Smooth muscle cell of bladder (primary cell): ENCODE measurements at places on chromosomes 11 and 22. TPM values are rescaled to one million over a fixed set of nuclear protein-coding genes. Genes with fewer than 3 reads are reported as not detected.

RBMXL2 gene
- total RNA-seq, result not detected in 2 replicates

EWSR1 gene
- total RNA-seq, result 133 and 135 TPM in 2 replicates

DUSP8 gene
- under 0.01 and 0.09 TPM in 2 replicates for total RNA-seq

SDHD gene
- 170 and 196 TPM in 2 replicates for total RNA-seq

PICALM gene
- 190 and 231 TPM in 2 replicates for total RNA-seq

IRF7 gene
- 5.7 and 6.0 TPM in 2 replicates for total RNA-seq
